ENCODE measurements at places on chromosomes 5 and 9.

DNA sequence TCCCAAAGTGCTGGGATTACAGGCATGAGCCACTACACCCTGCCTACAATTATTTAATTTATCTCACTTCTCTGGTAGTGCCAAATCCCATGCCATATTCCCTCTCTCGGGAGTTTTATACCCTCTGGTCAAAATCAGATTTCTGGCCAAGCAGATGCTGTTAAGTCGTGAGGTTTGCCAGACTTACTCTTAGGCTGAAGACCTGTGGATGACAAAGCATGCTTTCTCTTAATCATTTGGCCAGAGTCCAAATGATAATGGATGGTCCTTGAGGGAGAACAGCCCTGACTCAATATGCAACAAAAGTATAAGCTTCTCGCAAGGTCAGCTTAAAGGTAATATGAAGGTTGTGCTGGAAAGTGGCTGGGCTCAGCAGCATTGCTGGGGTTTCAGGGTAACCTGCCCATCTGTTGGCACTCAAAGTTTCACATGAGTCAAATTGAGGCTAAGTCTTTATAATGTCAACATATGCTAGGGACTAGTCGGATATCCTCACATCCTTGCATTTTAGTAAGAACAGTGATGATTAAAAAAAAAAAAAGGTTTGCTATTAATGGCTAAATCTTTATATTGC lies 280.1 kb downstream of the KIF4B start:
- DNase-seq: no peak

- DNase-seq: peak; percentile 82
Measured at GRCh38 chr9:124216474-124217176, 41.1 kb upstream of the NEK6 start.

DNA sequence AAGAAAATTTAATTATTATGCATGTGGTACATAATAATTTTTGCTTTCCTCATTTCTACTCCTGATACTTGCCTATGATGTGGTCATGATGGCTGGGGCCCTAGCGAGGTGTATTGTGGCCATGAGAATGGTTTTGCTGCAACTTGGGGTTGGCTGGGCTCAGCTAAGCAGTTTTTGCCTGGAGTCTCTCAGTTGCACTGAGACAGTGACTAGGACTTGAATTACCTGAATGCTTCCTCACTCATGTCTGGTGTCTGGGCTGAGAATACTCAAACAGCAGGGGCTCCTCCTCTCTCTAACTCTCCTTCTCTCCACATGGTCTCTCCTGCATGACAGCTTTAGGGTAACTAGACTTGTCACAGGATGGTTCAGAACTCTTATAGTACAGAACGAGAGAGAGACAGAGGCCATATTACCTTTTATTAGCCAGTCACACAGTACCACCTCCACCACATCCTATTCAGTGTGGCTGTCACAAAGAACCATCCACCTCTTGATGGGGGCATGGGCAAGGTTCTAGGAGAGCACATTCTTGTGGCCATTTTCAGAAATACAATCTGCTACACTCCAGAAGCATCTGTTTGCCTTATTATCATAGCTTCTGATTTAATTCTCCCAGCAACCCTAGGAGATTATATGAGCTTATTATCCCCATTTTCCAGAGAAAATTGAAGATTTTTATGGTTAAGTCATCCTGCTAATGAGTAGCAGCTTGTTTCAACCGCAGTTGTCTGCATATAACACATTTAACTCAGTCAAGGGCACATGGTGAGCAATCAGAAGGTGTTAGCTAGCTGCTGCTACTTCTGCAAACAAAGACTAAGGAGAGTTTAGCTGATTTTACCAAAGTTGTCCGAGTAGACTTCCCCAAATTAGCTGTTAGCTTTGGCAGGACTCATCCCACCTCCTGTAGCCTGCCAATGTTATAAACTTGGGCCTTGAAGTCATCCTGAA lies 245.1 kb downstream of the DOCK8 start:
- peak; percentile 20 for DNase-seq

DNA sequence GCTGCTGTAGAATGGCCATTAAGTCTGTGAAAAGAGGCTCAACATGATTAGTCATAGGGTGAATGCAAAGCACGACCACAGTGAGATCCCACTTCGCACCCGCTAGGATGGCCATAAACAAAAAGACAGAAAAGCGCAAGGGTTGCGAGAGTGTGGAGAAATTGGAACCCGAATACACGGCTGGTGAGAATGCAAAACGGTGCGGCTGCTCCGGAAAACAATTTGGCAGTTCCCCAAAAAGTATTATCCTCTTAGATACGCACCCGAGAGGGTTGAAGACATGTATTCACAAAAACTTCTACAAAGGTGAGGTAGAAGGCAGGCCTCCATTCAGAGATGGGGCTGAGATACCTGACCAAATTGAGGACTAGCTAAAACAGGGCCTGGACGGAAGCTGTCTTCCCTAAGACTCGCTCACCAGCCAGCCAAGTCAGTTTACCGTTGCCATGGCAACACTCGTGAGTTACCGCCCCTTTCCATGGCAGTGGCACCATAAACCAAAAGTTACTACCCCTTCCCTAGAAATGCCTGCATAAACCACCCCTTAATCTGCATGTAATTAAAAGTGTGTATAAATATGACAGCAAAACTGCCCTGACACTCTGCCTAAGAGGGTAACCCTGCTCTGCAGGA lies 726 bp upstream of the PSMB7 start:
- no peak for DNase-seq

DNA sequence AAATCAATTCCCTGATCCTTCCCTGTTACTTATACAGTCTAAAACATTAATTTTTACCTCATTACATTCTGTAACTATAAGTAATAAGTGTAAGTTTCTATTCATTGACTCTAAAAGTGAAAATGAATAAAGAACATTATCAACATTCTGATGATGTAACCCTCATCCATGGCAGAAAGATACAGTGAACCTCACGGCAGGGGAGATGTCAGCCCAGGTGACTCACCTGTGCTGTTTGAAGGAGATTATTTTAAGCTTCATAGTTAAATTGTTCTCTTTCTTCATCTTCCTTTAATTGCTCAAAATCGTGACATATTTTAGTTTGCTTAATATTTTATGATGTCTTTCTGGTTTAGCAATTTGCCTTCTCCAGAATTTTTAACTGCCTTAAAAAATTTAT lies 268.1 kb downstream of the FSTL4 start:
- no peak for DNase-seq

DNA sequence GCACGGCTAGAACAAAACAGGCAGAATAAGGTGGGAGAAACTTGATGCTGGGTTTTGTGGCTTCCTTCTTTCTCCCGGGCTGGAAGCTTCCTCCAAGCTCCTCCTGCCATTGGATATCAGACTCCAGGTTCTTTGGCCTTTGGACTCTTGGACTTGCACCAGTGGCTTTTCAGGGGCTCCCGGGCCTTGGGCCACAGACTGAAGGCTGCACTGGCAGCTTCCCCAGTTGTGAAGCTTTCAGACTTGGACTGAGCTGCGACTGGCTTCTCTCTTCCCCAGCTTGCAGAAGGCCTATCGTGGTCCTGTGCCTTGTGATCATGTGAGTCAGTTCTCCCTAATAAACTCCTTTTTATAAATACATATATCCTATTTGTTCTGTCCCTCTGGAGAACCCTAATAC lies 364.4 kb downstream of the DNAH5 start:
- no peak for DNase-seq

DNA sequence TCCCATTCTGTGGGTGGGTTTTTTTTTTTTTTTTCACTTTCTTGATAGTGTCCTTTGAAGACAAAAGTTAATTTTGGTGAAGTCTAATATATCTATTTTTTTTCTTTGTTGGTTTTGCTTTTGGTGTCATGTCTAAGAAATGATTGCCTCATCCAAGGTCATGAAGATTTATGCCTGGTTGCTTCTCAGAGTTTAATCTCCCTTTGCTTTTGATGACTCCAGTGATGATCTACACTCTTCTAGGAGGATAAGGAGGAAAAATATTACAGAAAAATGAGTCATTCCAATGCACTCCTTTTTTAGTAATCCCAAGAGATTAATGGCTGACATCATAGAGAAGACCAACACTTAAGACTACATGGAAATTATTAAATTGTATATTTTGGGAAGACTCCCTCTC lies 79.7 kb upstream of the ICE1 start:
- no peak for DNase-seq

DNA sequence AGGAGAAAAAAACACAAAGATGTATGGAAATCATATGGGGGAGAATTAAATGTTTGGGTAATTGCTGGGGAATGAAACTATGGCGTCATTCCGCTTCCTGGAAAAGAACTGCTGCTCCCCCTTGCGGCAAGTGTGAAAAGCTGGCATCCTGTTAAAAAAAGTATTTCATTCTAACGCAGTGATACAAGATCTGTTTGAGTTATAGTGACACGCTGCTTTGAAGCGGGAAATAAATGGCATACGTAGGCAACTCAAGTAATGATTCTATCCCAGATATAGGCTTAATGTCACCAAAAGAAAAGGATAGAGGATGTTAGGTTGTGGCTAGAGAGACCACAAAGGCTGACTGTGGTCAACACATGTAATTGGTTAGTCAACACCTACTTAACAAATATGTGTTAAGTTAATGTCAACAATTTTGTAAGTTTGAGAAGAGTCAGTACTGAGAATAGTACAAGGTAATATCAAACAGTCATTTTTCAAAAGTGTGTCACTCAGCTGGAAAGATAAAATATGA lies 70.2 kb upstream of the ALDH1A1 start:
- peak; percentile 57 for DNase-seq

GRCh38 chr9:13279284-13280141 lies at the start of gene MPDZ:
MPDZ (minus strand) TSS chr9:13279692; CDS start chr9:13250315, 29,377 bp downstream.
- no peak for DNase-seq

GRCh38 chr5:32687499-32687831 lies 23.7 kb upstream of the NPR3 start:
- DNase-seq: no peak

- DNase-seq: no peak
Measured at GRCh38 chr5:109844695-109845094, 155.0 kb downstream of the MAN2A1 start.

DNA sequence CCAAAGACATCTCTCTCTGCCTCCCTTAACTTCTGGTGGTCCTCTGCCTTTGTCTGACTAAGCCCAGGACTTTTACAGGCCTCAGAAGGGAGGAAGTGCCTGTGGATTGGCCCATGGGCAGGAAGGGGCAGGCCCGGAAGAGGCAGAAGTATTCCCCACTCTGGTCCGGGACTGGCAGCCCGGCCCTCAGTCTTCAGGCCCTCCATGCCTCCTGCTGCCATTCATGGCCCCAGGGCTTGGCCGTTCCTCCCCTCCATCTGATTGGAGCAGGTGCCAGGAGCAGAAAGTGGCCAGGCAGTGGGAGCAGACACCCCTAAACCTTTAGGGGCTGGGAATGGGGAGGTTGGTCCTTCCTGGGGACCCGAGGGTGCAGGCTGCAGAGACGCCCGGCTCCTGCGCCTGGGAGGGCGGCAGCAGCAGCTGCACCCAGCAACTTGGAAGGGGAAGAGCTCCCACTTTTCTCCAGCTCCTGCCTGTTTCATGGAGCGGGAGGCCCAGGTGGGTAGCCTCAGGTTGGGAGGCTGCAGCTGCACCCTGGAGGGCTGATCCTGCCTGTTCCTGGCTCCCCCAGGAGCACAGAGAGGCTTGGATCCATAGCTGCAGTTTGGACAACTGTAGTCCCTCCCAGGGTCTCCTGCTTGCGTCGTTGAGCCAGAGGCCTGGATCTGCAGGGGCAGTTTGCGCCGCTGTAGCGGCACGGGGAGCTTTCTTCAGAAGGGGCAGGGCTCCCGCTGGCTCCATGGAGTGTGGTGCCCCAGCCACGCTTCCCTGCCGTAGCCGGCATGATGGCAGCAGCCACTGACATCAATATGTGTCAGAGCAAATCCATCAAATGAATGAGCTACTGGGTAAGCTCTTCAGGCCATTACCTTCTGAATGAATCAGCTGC lies 661.5 kb upstream of the NUDT12 start:
- DNase-seq: no peak

DNA sequence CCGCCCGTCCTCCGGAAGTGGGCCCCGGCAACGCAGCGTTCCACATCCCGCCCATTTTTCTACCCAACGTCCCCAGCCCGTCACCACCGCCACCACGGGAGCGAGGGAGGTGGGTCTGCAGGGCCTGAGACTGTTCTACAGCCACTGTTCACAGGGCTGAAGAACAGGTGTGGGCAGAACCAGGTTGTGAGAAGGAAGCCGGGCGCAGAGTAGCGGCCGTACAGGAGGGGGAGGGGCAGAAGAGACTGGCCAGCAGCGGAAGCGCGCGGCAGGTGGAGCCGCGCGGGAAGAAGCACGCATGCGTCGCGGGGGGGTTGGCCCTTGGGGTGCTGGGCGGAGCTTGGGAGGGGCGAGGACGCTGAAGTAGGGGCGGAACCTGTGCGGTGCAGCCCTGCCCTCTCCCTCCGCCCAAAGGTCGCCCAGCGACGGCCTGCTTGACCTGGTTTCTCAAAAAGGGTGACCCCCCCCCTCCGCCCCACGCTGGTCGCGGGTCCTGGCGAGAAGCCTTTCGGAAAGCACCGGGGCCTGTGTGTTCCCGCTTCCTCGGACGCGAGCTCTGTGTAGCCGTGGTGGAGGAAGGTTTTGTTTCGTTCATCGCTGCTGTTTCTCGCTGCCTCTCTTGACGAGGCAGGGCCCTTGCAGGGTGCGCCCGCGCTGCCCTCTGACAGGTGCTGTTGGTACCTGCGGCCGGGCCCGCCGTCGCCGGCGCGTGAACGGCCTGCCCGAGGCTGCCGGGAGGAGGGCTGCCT lies 7.8 kb upstream of the MGAT1 start:
- DNase-seq: peak; percentile 90

GRCh38 chr9:5450359-5451091 lies at the start of gene CD274:
CD274 (plus strand) TSS chr9:5450542; CDS start chr9:5456114, 5,572 bp downstream.
- peak; percentile 50 for DNase-seq

- DNase-seq: no peak
Measured at GRCh38 chr5:45109062-45109461, 300.3 kb downstream of the MRPS30 start.

GRCh38 chr9:135929656-135930445 lies 22.5 kb upstream of the CAMSAP1 start:
- no peak for DNase-seq

DNA sequence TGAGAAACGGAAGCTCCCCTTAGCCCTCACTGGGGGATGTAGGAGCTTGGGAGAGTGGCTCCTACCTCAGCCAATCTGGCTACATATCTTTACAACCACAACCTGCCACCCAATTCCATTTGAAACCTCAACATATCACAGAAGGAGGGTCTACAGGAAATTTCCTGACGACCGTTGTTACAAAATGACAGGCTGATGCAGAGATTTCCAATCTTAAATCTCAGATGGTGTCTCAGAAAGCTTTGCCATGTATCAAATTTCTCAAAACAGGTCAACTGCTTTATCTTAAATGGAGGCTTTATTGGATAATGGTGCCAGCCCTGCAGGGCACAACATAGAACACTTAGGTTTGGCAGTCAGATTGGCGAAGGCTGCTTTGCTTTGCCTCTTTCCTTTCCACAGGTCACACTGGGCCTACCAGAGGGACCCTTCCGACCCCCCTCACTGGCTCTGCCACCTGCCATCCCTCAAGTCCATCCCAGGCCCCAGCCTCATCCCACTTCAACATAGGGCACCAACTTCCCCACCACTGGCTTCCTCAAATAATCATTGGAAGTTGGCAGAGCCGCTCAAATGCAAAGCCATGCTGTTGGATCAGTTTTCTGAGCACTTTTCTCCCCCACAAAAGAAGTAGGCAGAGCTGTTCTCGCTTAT lies 11.1 kb upstream of the SPATA31E1 start:
- DNase-seq: no peak
